HT1080 (cell line): ENCODE measurements at places on chromosomes 7 and 10.

DNA sequence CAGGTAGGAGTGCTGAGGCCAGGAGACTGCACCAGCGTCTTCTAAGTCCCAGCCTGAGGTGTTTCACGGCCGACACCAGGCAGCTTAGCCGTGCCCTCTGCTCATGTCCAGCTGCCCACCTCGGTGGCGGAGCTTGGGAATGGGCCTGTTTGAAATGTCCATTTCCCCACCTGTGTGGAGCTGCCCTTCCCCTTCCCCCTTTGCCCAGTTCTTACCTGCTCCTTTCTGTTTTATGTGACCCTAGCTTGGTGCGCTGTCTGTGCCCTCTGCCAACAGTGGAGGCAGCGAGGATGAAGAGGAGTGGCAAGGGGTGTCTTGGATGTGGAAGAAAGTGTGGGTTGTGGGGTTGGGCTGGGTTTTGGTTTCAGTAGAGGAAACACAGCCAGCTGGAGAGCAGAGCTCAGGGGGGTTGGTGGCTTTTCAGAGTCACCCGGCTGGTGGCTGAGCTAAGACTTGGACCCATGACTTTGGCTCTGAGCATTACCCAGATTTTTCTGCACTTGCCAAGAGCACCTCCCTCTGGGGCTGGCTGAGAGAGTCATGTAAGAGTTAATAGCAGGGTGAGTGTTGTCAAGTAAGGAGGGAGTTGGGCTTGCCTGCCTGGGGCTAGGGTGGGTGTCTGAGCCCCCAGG is 37.4 kb downstream of the GBX1 start:
- DNase-seq = no peak

GRCh38 chr10:89645742-89646172 is 715 bp upstream of the PANK1 start:
- DNase-seq = no peak

- no peak for DNase-seq
Observed at GRCh38 chr7:1567896-1568510, 1.8 kb downstream of the PSMG3 start.

DNA sequence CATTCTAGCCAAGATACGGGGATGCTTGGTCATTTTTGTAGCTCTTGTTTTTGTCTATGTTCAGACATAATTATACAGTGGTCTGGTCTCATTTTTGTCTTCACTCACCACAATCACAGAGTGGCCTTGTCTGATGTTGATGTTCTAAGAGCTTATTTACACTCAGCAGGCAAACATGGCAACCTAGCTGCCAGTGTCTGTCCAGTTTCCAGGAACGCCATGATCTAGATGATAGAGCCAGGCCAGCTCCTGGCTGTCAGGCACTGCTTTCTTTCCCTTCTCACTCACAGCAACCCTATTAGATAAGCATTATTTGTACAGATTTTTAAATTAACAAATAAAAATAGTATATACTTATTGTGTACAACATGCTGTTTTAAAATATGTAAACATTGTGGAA is 98.6 kb upstream of the PHF14 start:
- DNase-seq = no peak

GRCh38 chr7:128921866-128922440 is 11.4 kb upstream of the KCP start:
- no peak for DNase-seq

DNA sequence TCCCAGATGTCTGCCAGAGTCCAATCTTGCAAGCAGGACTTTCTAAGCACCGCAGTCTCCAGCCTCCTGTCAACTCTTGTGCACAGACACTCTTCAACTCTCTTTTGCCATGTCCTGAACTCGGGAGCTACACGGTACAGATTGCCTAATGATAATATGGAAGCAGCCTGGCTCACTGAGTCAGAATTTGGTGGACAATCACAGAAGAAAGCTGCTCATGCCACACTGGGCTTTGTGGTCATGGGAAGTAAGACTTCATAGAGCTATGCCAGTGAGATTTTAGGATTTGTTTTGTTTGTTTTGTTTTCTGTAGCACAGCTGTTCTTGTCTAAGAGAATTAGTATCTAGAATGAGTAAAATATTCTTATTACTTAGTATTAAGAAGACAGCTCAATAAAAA is 144.1 kb upstream of the PRSS58 start:
- DNase-seq = no peak

- peak; percentile 25 for DNase-seq
Observed at GRCh38 chr10:71696628-71697326, 22.8 kb downstream of the C10orf105 start.

- no peak for DNase-seq
Observed at GRCh38 chr7:516216-516605, 3.4 kb downstream of the PDGFA start.

DNA sequence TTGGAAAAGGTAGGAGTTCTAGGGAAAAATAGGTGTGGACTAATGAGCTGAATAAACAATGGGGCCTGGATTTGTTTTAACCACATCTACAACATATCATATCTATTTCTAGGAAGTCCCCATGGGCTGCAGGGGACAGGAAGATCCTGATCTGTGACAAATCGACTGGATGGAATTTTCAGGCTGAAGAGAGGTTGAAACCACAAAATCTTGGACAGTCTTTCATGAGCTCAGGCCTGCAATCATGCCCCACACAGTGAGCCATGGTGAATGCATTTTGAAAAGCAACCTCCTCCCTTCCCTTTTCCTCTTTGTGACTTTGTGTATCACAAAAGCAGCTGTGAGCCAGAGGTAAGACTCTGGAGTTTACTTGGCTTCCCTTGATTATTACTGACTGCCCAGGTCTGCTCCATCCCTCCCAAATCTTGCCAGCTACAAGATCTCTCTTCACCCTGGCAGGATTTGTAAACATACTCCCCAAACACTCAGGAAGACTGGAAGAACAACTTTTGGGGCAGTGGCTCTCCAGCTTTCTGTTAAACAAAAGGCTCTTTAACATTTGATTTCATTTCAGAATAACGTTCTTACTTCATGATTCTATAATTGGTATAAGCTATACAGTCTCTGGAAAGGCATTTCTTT is 66.4 kb downstream of the ASAH2B start:
- DNase-seq = no peak

DNA sequence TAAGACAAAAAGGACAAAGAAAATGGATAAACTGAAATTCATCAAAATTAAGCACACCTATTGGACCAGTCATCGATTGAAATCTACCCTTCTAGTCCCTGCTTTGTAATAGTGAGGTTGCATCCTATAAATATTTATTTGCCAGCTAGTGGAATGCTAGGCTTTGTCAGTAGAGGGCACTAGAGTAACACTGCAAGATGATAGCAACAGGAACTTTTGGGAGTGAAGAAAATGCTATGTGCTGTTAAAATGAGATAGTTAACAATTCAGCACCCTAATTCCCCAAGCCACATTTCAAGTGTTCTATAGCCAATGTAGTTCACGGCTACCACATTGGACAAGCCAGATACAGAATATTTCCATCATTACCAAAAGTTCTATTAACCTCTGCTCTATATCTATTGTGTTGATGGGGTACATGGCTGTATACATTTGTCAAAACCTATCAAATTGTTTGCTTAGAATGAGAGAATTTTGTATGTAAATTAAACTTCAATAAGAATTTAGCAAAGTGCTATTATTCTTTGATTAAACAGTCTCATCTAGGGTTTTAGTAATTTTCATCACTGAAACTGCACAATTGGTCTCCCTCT is 69.8 kb downstream of the LSMEM1 start:
- peak; percentile 47 for DNase-seq

- DNase-seq = no peak
Observed at GRCh38 chr10:113496111-113497109, 56.4 kb upstream of the HABP2 start.

DNA sequence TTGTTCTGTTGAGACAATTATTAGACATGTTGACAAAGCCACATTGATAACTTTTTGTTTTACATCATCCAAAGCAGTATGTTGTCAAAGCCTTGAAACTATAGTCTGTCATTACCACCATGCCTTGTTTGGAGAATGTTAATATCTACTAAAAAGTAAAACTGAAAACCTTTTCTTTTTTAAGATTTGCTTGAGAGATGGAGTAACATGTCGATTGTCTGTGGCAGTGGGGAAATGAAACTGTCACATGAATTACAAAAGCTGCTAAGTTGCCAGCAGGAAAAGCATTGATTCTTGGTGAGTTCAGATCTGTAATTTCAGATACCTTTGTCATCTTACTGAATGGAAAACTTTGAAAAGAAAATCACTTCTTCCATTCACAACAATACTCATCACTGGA is 69.1 kb downstream of the TFPI2 start:
- DNase-seq = no peak

DNA sequence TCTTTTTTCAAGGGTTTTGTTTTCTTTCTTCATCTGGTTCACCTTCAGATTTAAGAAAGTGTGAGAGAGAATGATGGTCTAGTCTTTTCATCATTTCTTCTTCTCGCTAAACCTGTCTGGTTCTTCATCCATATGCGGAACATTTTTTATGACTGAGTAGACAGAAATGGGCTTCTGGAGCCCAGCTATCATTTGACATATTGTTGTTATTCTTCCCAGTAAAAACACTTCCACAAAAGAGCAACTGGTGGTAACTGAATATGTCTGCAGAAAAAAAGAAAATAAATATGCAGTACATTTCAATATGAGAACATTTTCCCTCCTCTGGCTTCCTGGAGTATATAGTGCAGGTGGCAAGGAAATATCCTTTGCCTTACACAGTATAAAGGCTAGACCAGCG is 209.5 kb downstream of the JCAD start:
- no peak for DNase-seq

- DNase-seq = peak; percentile 99
Observed at GRCh38 chr7:43572516-43573049, 10.3 kb upstream of the STK17A start.

GRCh38 chr10:77398986-77399755 is 238.4 kb downstream of the KCNMA1 start:
- DNase-seq = no peak

DNA sequence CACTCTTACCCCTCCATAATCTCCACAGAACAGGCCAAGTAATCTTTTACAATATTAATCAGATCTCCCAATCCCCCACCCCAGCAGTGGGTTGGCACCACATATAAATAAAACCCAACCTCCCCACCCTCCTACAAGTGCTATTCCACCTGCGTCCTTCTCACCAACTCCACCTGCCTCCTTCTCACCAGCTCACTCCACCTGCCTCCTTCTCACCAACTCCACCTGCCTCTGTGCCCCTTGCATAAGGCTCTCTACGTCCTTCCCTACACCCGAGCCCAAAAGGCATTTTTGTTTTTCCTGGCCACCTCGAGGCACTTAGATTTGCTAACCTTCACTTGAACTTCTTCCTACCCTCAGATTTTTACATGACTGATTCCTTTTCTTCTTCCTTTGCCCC is 89.7 kb downstream of the ATE1 start:
- no peak for DNase-seq

DNA sequence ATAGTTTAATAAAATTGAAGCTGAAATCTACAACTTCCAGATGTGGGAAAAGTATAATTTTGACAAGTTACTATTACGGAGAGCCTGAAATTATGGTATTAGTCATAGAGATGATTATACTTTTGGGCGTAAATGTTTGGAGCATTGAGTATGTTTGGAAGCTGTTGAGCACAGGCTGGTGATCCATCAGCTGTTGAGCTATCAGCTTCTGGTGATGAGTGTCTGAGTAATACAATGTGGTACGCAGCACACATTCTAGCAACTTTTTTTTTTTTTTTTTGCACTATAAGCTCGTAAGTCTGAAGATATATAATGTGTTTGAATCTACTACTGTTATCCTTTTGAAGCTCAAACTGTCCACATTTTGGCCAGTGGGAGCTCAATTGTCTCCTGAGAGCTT is 123.4 kb downstream of the ATE1 start:
- peak; percentile 15 for DNase-seq

- DNase-seq = no peak
Observed at GRCh38 chr10:95716466-95716865, 22.7 kb upstream of the TCTN3 start.

GRCh38 chr10:126208726-126209302 is 179.5 kb downstream of the ADAM12 start:
- DNase-seq = no peak

- no peak for DNase-seq
Observed at GRCh38 chr10:70306181-70306705, 22.4 kb upstream of the NPFFR1 start.

DNA sequence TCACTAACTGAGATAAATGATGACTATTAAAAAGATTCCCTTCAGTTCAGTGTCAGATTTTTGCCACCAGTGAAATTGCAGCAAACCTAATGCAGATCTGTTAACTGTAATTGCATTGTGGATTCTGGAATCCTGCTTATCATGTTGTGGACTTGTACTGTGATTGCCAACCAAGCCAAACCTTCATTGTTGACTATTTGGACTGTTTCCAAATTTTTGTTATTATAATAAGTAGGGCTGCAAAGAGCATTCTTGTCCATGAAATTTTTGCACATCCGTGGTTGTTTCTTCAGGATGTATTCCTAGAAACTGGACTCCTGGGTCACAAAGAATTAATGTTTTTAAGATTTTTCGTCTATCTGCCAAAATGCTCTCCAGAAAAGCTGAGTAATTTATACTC is 281.6 kb upstream of the ZMIZ1 start:
- no peak for DNase-seq

DNA sequence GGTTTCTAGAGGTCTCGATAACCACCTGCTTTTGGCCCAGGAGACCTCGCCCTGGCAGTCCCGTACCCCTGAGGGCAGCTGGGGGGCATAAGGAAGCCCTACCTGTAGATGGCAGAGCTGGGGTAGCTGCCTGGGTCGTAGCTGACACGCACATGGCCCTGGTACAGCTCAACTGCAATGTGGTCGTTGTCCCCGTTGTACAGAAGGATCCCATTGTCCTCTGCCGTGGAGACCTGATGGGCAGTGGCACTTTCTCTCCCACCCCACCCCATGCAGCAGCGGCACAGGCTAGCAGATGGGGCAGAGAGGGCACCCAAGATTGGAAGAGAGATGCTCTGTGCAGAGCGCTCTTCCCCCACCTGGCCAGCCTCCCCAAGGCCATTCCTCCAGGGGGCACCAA is 172.5 kb downstream of the LCOR start:
- no peak for DNase-seq

GRCh38 chr10:118927321-118927720 is 102.2 kb upstream of the NANOS1 start:
- no peak for DNase-seq

GRCh38 chr10:33794460-33794859 is 460.0 kb upstream of the NRP1 start:
- DNase-seq = no peak

GRCh38 chr7:134405299-134405698 is 53.6 kb downstream of the AKR1B1 start:
- no peak for DNase-seq

DNA sequence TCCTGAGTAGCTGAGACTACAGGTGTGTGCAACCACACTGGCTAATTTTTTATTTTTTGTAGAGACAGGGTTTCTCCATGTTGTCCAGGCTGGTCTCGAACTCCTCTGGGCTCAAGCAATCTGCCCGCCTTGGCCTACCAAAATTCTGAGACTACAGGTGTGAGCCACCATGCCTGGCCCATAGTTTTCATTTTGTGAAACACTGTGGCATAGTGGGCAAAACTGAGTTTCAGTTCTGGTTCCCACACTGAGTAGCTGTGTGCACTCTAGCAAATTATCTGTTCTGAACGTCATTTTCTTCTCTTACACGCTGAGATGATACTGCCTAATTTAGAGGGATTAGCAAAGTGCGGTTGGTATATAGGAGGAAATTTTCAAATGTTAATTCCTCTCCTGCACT is 13.5 kb downstream of the ATP5MK start:
- no peak for DNase-seq

- no peak for DNase-seq
Observed at GRCh38 chr7:49787980-49788379, 14.5 kb downstream of the VWC2 start.
